ENCODE measurements at places on chromosomes 12 and 14. TPM values are rescaled to one million over a fixed set of nuclear protein-coding genes. Genes with fewer than 3 reads are reported as not detected.

Gene MGST1
- 49.3 TPM for total RNA-seq

Gene DLGAP5
- not detected for total RNA-seq

Gene KRT75
- not detected for total RNA-seq

Gene SMIM41
- 4.9 TPM for total RNA-seq

Gene KLHL33
- 1.6 TPM for total RNA-seq

GRCh38 chr12:14986449-14986848 lies 13.6 kb downstream of the PDE6H start:
- no peak for ATAC-seq

GRCh38 chr12:54891717-54892478 lies 37.6 kb downstream of the MUCL1 start:
- no peak for ATAC-seq

DNA sequence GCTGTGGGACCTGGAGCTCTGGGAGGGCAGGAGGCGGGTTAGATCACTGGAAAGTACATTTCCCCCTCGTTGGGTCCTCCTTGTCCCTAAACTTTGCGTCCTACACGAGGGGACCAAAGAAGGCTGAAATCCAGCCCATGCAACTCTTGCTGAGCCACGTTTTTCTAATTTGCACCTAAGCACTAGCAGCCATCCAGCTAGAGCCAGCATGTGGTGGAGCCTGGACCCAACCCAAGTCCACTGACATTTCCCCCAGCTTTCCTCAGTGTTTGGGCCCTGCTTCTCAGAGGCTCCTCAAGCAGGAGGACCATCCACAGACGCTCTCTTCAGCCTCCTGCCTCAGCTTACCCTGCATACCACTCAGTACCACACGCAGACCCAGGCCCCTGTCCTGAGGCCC lies 49.7 kb downstream of the TSPAN11 start:
- no peak for ATAC-seq

- peak; percentile 84 for ATAC-seq
Observed at GRCh38 chr14:68843471-68844209, 50.8 kb upstream of the ZFP36L1 start.

GRCh38 chr12:124939079-124939420 lies 24.6 kb upstream of the UBC start:
- peak; percentile 59 for ATAC-seq

DNA sequence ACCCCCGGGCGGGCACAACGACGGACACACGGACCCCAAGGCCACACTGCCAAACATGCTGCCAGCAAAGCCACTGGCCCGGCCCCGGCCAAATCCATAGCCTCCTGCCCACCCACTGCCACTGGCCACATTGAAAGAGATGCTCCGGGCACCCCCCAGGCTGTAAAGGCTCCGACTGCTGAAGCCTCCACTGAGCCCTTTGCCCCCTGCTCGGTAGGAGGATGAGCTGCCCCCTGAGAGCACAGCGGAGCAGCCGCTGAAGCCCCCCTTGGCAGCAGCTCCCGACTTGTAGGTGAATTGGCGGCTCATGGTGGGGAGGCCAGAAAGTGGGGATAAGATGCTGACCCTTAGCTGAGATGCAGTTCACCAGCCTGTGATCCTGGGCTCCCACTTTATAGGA lies at the start of gene KRT73:
KRT73 (minus strand) TSS at position 344 of the 400 bp plus-strand sequence; CDS start at position 309, 35 bp downstream.
- ATAC-seq, result no peak

DNA sequence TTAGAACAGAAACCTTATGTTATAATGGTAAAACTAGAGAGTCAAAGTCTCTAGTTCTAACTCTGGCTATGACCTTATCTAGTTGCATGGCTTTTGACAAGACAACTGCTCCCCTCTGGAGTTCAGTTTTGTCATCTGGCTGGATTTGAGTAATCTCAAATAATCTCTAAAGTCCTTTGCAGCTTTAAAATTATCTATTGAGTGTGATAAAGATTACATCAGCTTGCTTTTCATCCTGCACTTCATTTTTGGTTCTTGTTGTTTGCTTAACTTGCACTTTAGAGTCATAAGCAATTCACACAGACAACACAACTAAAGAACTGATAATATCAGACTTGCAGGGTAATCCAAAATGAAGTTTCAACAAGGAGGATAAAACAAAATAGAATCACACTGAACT lies 2.3 kb downstream of the AKAP5 start:
- no peak for ATAC-seq

GRCh38 chr12:72448805-72449204 lies 176.6 kb downstream of the TRHDE start:
- no peak for ATAC-seq

GRCh38 chr14:101783260-101784016 lies 21.9 kb downstream of the PPP2R5C start:
- no peak for ATAC-seq

- peak; percentile 20 for ATAC-seq
Observed at GRCh38 chr12:58919231-58920101, 838 bp downstream of the LRIG3 start.

DNA sequence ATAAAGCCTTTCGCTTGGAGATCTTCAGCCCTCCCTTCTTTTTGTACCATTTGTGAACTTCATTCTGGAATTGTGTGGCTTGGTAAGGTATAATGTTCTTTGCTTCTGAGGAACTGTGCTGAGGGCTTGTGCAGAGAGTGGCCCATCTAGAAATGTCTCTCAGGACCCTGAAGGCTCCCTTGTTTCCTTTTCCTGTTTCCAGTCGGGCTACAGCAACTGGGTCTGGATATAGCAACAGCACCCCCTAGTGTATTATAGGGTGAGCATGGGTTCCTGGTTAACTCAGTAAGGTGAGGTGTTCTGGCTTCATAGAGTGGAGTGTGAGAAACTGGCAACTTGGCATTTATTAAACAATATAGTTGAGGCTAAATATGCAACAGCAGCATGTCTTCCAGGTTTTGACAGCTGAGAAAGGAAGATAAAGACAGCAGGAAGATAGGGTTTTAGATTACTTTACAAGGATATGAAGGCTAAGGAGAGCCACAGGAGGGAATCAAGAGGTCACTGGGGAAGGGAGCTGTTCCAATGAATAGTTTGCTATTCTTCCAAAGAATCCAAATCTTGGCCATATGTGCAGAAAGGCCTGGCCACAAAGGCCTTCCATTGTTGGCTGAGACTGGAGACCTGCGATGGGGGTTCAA lies 49.1 kb upstream of the RNU6-8 start:
- ATAC-seq, result peak; percentile 79

- ATAC-seq, result no peak
Observed at GRCh38 chr12:68568922-68569569, 41.7 kb upstream of the RAP1B start.

DNA sequence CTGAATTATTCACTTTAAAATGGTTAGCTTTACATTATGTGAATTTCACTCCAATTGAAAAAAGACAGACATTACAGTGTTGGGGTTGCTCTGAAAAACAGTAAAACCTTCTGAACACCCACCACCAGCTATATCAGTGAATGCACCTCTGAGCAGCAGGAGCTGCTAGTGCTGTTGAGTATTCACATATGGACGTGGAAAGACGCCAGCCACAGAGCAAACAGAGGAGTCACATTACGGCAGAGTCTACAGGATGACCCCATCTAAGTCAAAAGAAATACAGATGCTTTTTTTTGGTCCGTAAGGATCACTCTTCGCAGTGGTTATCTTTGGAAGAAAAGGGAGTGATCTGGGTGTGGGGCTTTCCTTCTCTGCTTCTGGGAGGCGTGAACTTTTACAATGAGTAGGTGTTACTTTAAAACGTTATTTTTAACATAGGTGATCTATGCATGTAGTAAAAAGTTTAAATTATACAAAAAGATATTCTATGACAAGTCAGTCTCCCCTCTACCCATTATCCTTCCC lies 4.5 kb downstream of the HVCN1 start:
- ATAC-seq, result no peak

Measured in gastroesophageal sphincter (tissue), 4 donors.